ENCODE measurements at places on chromosomes 1 and 21.

DNA sequence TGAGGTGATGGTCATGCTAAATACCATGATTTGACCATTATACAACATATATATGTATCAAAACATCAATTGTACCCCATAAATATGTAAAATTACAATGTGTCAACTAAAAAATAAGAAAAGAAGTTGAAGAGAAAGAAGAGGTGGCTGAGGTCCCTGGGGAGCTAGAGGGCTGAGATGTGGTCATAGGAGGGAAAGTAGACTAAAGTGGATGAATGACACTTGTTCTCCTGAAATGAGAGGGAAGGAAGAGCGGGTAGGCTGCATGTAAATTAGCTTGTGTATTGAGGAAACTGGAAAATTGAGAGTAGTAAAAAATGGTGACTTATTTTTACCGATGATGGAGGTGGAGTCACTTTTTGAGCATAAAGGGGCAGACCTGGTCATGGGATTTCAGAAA lies 117.0 kb downstream of the ST6GALNAC3 start:
- no peak for DNase-seq

- peak; percentile 91 for DNase-seq
Observed at GRCh38 chr1:36088577-36089392, at the start of gene ADPRS. TSS of gene ADPRS (plus strand) at chr1:36088892. CDS start at chr1:36088905, 13 bp downstream.

- DNase-seq: no peak
Observed at GRCh38 chr1:182766881-182767645, 22.5 kb upstream of the NPL start.

GRCh38 chr1:225995919-225996864 lies 3.0 kb downstream of the SDE2 start:
- no peak for DNase-seq

GRCh38 chr1:200610846-200611245 lies 9.7 kb downstream of the KIF14 start:
- DNase-seq: no peak

All from CD4-positive, alpha-beta T cell treated with Interleukin-17A for 1 hour (primary cell).